ENCODE measurements at places on chromosomes 1 and 21.

GRCh38 chr21:39537571-39537970 is 75.2 kb upstream of the B3GALT5 start:
- DNase-seq: no peak

GRCh38 chr1:58964880-58965279 is 181.0 kb upstream of the JUN start:
- no peak for DNase-seq

DNA sequence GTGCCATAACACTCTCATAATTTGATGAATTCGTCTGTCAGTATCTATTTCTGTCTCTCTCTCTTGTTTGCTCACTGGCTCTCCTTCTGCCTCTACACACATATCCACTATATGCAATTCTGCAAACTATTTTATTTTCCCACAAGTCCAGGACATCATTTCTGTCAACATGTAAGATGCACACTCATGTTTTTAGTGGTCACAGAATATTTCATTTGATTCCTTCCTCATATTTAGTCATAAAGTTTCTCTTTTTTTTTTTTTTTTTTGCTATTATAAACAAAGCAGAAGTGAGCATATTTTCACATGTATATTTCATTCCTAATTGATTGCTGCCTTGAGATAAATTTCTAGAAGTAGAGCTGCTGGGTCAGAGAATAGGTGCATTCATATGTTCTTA is 165.3 kb downstream of the PGBD5 start:
- no peak for DNase-seq

DNA sequence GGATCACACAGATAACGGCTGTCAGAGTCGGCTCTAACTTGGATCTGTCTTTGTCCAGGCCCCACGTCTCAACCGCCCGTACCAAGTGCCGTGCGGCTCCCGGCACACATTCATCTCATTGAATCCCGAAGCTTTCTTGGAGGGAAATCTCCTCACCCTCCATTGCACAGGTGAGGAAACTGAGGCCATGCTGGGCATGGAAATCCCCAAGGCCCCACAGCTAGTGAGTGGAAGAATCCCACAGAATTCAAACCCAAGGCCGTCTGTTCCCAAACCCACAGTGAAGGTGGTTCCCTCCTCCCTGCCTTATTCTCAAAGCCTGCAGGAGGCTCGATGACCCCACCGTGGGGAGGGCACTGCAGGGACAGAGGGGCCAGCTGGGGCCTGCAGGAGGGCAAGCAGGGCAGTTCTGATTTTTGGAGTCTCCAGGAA is 437.9 kb downstream of the MATN1 start:
- DNase-seq: no peak

GRCh38 chr1:205066141-205066818 is 18.0 kb downstream of the TMEM81 start:
- no peak for DNase-seq

DNA sequence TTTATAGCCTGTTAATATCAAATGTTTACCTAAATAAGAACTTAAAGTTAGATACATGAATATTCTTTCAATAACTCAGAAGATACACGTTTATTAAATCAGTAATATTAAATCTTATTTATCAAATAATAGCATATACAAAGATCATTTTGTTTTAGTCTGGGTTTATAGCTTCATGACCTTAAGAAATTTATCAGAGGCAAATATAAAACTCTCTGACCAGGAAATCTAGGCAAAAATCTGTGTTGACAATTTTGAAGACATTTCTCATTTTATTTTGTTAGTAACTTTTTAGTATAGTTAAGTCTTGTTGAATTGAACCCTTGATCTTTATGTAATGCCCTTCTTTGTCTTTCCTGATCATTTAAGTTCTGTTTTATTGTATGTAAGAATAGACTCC is 46.4 kb downstream of the PRKACB start:
- no peak for DNase-seq

DNA sequence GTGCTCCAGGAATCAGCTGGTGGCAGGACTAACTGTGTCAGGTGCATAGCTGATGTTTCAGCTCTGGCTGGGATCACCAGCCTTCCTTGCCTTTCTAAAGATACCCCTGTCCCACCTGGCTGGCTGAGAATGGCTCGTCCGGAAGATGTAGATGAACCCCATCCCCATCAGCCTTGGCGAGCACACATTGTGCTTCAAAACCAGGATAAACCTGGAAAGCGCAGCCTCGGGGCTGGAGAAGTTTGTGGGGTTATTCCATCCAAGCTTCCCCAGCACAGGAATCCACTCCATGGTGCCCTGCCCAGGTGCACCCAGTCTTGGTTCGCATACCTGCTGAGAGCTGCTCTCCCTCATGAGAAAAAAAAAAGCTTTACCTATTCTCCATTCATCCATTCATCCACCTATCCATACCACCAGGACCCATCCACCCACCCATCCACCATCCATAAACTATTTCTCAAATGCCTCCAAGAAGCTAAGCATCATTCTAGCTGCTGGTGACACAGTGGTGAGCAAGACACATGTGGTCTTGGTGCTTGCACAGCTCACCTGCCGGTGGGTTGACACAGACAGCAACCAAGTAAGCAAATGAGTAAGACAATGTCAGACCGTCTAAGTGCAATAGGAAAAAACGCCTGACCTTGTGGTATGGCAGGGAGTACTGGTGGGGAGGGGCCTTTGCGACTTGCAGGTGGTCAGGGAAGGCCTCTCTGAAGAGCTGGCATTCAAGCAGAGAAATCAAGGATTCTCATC is 94.0 kb downstream of the DMRTB1 start:
- DNase-seq: no peak
